ENCODE measurements at places on chromosomes 2 and 18.

DNA sequence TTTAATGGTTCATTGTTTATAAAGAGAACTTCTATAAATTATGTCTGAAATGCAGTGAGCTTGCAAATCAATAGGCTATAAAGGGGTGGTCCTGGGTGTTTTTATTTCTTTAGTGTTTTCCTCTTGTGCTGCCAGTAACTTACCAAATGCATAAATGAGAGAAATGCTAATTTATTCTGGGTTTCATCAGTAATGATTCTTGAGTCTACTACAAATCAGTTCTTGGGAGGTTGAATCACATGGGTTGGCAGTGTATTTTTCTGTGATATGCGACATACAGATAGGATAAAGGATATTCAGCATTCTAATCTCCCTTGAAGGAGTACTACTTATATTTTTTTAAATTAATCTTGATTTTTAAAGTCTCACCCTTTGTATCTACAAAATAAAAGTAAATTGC lies 170.1 kb upstream of the UNC80 start:
- no peak for DNase-seq

- no peak for DNase-seq
Observed at GRCh38 chr2:43078781-43079755, 147.3 kb downstream of the ZFP36L2 start.

DNA sequence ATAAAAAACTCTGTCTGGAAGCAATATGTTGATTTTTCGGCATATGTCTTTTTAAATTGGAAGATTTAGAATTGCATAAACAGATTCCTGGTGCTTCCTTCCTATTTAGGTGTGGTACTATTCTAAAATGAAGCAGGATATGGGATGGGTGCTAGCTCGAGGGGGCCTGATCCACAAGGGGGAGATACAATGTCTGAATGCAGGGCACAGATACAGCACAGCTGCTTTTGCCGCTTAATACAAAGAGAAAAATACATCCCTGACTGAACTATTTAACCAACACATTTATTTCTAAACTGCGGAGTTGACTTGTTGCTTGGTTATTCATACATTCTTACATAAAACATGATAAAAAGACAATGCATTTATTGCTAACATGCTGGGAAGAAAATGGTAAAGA lies 169.1 kb downstream of the TMEFF2 start:
- no peak for DNase-seq

GRCh38 chr2:121596221-121597080 lies 52.8 kb downstream of the CLASP1 start:
- DNase-seq: no peak

- no peak for DNase-seq
Observed at GRCh38 chr2:119122663-119123062, 35.9 kb downstream of the C1QL2 start.

- DNase-seq: no peak
Observed at GRCh38 chr2:136331226-136331625, 213.3 kb upstream of the CXCR4 start.

GRCh38 chr2:28009732-28010131 lies 119.2 kb downstream of the BABAM2 start:
- DNase-seq: no peak

GRCh38 chr18:24071029-24071428 lies 56.5 kb downstream of the TTC39C start:
- no peak for DNase-seq

- no peak for DNase-seq
Observed at GRCh38 chr2:121897335-121897970, 142.0 kb downstream of the TSN start.

DNA sequence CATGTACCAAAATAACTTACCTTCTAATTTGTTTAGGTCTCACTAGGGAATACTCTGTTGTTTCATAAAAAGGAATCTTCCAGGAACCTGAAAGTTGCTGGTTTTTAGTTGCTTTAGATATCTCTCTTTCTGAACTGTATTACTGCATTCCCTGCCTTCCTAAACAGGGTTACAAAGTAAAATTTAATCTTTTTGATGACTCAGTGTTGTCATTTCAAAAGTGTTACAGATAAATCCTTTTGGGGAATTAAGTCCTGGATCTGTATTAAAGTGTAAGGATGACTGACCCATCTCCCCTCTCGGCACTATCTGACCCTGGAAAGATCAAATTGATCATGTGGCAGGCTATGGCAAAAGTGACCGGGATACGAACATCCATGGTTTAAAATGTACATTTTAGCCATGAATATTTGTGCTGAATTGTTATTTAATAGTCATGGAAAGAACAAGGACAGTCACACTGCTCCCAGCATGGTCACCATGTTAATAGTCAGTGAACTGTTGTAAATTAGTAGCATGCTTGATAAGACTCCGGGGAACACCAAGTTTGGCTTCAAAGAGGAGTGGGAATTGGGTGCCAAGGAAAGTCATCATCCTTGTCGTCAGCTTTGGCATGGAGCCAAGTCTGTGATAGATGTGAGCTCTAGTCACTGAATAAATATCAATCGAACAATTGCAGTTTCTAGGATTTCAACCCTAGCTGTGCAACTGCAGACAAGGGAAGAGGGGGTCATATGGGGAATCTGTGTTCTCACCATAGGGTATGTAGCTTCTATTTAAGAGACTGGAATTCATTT lies 4.2 kb downstream of the PLEKHA3 start:
- DNase-seq: no peak

- DNase-seq: no peak
Observed at GRCh38 chr2:136703214-136703613, 62.1 kb upstream of the THSD7B start.

DNA sequence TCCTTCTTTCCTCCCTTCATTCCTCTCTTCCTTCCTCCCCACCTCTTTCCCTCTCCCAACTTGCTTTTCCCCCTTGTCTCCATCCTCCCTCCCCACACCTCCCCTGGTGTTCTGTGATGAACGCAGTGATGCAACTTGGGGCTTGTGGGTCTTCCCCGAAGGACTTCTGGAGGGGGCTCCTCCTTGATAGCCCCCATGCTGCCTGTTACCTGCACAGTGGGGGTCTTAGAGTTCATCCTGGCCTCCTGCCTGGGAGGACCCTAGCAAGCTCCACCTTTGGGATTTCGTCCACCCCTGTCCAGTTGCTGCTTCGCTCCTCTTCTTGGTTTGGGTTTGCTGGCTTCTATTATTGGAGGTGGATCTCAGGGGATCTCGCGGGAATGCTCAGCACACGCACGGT lies 43.7 kb upstream of the AFF3 start:
- DNase-seq: no peak

GRCh38 chr2:157538064-157538463 lies 90.6 kb downstream of the ACVR1C start:
- DNase-seq: no peak

DNA sequence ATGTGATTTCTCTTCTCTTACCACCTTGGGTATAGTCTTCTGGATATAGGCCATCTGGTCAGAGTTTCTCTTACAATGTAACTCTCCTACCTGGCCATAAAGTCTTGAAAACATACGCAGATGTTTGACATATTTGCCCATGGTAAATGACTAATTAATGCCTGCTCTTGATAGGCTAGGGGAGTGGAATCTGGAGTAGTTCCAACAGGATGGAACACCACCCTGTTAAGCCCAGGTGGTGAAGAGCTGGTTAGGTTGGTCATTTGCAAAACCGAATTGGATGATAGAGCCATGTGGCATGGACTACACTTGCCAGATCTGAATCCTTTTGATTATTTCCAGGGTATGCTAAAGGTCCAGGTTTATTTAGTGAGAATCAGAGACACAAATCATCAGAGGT lies 36.5 kb downstream of the HADHB start:
- DNase-seq: no peak

DNA sequence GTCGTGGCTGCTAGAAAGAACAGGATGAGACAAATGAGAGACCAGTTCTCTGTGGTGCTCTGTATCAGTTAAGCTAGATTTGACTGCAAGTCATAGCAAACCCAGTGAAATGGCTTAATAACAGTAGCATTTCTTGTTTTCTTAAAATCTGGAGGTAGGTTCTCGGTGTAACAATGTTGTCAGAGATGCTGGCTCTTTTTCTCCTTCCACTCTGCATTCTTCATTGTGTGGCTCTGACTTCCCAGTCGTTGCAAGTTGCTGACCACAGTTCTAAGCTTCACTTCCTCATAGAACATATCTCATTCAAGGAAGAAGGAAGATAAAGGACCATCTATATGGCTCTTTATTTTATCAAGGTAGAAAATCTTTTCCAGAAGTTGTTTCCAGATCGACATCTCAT lies 7.9 kb upstream of the CKAP2L start:
- no peak for DNase-seq

- no peak for DNase-seq
Observed at GRCh38 chr18:44943311-44943881, 262.7 kb downstream of the SETBP1 start.

DNA sequence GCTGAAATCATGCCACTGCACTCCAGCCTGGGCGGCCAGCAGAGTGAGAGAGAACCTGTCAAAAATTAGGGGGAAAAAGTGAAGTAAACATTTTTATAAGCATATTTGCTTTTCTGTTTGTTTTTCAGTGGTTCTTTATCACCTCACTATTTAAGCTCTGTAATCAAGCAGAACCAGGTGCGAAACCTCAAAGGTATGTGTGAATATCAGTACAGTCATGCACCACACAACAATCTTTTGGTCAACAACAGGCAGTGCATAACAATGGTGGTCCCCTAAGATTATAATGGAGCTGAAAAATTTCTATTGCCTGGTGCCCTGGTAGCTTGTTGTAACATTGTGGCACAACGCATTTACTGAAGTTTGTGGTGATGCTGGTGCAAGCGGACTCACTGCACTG lies 167.4 kb upstream of the STON1 start:
- no peak for DNase-seq

- DNase-seq: no peak
Observed at GRCh38 chr2:47072018-47072691, 83.0 kb downstream of the STPG4 start.

- DNase-seq: no peak
Observed at GRCh38 chr2:184597571-184597991, 748 bp upstream of the ZNF804A start.

Measured in central memory CD8-positive, alpha-beta T cell (primary cell).